ENCODE measurements at places on chromosomes 16 and 17.

DNA sequence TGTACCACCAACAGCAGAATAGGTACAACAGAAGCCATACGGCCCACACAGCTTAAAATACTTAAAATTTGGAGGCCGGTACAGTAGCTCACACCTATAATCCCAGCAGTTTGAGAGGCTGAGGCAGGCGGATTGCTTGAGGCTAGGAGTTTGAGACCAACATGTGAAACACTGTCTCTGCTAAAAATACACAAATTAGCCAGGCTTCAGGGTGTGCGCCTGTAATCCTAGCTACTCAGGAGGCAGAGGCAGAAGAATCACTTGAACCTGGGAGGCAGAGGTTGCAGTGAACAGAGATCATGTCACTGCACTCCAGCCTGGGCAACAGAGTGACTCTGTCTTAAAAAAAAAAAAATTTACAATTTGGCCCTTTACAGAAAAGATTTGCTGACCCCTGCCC lies 17.0 kb downstream of the GFOD2 start:
- DNase-seq, result no peak

DNA sequence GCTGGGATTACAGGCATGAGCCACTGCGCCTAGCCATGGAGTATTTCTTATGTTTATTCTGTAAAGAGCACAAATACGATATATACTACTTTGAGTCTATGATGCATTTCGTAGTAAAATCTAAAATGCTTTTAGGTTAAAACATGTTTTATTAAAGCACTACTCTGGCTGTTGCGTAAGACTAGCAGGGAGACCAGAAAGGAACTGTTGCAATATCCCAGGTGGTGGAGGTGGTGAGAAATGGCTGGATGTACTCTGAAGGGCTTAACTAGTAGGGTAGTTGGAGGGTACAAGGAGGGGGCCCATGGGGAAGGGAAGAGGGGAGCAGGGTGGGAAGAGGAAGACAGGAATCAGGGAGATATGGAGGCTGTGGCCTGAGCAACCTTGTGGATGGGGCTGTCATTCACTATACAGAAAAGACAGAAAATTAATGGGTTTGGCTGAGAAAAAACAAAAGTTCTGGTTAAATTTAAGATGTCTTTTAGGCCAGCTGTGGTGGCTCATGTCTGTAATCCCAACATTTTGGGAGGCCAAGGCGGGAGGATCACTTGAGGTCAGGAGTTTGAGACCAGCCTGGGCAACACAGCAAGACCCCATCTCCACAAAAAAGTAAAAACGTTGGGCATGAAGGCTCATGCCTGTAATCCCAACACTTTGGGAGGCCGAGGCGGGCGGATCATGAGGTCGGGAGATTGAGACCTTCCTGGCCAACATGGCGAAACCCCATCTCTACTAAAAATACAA lies 35.8 kb downstream of the ST3GAL2 start:
- no peak for DNase-seq

DNA sequence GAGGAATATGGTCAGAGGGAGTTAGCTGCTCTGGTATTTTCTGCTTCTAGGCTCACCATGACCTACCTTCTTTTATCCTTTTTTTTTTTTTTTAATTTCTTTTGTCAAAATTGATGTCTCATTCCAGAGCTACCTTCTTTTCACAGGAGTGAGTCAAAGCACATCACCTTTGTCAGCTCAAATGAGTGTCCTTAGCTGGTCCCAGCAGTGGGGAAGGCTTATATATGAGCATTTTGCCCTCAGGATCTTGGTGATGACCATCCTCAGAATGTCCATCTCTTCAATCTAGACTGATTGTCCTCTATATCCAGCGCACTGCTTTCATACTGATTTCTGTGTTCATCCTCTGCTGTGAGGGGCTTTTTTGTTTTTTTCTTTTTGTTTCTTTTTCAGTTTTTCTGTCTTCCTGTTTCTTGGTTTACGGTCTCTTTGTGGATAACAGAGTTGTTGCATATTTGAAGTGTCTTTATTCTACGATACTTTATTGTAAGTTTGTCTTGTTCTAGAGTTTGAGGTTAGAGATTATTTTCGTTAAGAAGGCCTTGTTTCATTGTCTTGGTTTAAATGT lies 24.9 kb downstream of the CBFB start:
- no peak for DNase-seq

DNA sequence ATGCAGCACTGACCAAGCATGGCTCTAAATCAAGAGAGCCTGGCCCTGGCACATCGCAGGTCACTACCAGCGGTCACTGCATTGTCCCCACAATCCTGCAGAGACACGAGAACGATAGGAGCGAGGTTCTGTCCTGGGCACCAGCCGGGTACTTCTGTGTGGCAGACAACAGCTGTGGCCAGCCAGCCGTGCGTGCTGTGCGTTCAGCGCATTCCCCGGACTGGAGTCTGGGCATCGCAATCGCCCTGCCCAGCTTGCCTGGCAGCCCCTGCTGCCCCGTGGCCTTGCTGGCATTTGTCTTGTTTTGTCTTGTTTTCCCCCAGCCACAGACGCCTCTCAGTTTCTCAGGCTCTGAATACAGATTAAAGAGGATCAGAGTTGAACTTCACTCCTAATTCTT lies 33.9 kb downstream of the COTL1 start:
- DNase-seq, result peak; percentile 81

- DNase-seq, result no peak
Observed at GRCh38 chr17:77189148-77189547, 48.4 kb downstream of the SEC14L1 start.

GRCh38 chr17:82151106-82151957 lies 53.3 kb upstream of the FASN start:
- DNase-seq, result no peak

- DNase-seq, result peak; percentile 80
Observed at GRCh38 chr17:1005361-1005946, 8.5 kb downstream of the TIMM22 start.

DNA sequence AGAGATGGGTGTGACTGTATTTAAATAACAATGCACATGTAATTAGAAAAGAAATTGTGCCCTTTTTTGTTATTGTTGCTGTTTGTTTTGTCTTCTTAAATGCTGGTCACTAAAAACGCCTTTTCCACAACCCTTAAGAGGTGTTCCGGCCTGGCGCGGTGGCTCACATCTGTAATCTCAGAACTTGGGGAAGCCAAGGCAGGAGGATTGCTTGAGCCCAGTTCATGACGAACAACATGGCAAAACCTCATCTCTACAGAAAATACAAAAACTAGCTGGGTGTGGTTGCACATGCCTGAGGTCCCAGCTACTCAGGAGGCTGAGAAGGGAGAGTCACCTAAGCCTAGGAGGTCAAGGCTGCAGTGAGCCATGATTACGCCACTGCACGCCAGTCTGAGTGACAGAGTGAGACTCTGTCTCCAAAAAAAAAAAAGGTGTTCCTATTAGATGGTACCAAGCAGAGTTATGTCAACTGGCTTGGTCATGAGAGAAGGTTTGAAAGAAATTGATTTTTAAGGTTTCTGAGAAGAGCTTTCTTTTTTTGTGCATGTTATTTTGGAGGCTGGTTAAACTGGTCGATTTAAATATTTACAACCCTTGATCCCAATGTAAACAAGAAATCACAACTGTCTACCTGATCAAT lies 23.5 kb upstream of the RFFL start:
- DNase-seq, result peak; percentile 45

GRCh38 chr17:737561-738113 lies 5.2 kb downstream of the TLCD3A start:
- no peak for DNase-seq

DNA sequence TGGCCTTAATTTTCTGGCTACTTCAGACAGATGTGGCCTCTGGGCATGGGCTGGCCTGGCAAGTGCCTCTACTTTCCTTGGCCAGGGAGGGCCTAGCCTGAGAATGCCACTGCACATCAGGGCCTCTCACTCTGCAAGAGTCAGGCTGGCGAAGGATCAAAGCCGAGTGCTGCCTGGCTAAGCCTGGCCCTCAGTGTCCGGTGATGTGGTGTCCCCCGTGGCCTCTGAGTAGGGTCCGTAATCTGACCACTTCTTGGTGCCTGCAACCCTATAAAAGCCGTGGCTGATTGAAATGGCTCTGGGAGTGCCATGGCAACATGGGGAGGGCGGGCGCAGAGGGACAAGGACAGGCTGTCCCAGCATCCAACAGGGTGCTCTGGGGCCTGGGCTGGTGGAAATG lies 30.2 kb downstream of the TBX4 start:
- DNase-seq, result no peak

GRCh38 chr16:85348065-85348840 lies 236.0 kb upstream of the CIBAR2 start:
- DNase-seq, result no peak

- no peak for DNase-seq
Observed at GRCh38 chr16:84603140-84603816, 14.6 kb downstream of the COTL1 start.

GRCh38 chr16:29747947-29748759 lies 2.4 kb upstream of the C16orf54 start:
- no peak for DNase-seq

DNA sequence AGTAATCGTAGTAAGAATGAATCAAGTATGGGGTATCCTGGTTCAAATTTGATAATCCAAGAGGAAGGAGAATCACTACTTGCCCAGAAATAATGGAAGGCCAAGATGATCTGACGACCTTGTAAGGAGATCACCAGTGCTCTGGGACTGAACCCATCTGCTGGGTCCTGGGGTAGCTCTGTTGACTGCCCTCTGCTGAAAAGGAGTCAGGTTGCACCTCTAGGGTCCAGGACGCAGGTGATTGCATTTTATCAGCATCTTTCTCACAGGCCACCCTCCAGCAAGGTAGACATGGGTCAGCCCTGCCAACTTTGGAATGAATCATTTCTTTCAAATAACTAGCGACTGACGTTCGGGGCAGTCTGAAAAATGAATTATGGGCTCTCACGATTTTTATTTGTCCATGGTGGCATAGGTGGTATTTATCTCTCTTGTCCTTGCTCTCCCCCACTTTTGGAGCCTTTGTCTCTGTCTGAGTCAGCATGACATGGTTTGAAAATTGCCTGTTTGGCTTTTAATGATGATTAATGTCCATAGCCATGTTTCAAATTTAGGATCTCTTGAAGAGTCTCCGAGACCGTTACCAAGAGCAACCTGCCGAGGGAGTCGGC lies 163.7 kb downstream of the MSI2 start:
- DNase-seq, result no peak

DNA sequence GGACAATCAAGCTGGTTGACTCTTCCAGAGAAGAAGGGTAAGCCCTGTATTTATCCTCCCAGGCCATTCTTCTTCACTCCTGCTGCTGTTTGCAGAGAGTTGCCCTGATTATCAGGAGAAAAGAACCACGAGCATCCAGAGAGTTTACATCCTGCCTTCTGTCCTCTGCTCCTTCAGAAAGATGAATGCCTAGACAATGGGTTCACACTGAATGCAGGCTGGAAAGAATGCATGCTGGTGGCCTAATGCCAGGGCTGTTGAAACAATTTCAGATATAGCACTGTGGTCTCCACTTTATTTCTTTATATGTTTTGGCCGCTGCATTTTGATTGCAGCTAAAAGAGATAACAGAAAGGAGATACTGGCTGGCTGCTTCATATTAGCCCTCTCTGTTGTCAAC lies 21.2 kb upstream of the HAS3 start:
- DNase-seq, result no peak

DNA sequence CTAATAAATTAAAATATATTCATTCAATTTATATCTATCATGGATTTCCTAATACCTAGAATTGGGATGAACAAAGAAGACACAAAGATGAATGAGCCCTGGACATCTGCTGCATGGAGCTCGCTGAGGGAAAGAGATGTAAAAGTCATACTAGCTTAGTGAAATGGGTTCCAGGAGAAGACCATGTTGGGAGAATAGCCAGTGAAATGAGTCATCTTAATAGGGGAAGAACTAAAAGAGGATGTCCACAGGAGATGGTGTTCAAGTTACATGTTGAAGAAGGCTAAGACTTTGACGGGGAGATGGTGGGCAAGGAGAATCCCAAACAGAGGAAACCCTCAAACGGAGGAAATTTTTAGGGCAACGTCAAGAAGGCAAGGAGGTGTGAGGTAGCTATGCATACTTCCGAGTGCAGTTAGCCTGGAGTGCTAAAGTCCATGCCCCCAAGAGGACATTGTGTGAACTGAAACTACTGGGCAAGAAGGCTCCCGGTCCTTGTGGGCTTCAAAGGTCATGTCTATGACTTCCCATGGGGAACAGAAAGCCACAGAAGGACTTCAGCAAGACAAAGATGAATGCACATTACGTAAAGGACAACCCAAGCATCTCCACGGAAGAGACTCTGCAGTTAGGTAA lies 220.5 kb upstream of the CDH11 start:
- no peak for DNase-seq

Measured in globus pallidus (tissue), 1 donor.